COLO829 (cell line): ENCODE measurements at places on chromosomes 12 and 14.
A peak's percentile ranks its signal among the peaks of the same experiment; 100 is the strongest.

- DNase-seq: no peak
Observed at GRCh38 chr12:73053893-73054292, 781.7 kb downstream of the TRHDE start.

DNA sequence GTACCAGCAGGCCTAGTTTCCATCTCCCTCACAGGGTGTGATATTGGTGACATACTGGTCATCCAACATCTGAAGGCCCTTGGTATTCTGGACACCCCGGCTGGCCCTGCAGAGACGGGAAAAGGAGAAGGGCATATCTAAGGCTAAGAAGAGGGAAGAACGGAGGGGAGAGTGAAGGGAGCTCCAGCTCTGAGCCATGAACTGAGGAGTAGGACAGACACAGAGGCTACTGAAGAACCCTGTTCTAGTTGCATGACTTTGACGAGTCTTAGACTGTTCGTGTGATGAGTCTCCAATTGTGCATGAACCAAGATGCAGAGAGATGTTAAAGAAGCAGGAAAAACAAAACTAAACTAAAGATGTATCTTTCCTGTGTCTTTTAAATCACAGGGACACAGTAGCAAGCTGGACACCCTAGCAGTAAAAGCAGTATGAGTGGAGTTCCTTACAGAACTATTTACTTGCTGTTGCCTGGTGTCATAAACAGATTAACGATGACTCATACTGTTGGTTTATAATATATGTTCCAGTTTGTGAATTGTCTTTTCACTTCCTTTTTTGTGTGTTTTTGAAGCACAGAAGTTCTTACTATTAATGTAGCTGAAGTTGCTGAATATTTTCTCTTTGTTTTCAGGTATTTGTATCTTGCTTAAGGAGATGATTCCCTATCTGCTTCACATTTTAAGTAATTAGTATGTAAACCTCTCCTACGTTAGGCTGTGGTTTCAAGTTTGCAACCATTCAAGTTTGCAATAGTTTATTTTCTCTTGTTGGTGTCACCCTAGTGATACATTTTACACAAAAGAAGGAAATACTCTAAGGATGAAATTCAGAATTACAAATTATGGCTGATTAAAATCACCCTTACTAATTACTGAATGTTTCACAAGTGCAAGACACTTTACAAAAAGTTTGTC, 15.7 kb downstream of the FAR2 start:
- DNase-seq: peak; percentile 98

- no peak for DNase-seq
Observed at GRCh38 chr12:111143271-111143670, 222.9 kb upstream of the MYL2 start.

DNA sequence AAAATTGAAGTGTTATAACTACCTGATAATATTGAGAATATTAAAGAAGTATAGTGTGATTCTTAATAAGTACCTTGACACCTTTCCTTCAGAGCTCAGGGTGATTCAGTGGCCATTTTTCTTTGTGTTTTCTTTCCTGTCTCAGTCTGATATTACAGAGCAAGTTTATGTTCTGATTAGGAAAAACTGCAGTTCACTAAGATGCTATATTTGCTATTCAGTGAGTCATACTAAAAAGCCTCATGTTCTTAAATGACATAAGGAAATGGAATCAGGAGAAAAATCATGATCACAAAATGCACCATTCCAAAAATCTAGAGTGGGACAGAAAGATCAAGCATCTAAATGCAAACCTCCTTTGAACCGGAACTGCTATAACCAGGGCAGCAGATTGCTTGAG, 390.6 kb upstream of the ATP2B1 start:
- no peak for DNase-seq

GRCh38 chr14:38910092-38910491, 192.9 kb downstream of the SEC23A start:
- no peak for DNase-seq

GRCh38 chr12:27998658-27999057, 26.1 kb upstream of the PTHLH start:
- no peak for DNase-seq

GRCh38 chr12:74619084-74619483, 81.4 kb downstream of the ATXN7L3B start:
- DNase-seq: no peak

DNA sequence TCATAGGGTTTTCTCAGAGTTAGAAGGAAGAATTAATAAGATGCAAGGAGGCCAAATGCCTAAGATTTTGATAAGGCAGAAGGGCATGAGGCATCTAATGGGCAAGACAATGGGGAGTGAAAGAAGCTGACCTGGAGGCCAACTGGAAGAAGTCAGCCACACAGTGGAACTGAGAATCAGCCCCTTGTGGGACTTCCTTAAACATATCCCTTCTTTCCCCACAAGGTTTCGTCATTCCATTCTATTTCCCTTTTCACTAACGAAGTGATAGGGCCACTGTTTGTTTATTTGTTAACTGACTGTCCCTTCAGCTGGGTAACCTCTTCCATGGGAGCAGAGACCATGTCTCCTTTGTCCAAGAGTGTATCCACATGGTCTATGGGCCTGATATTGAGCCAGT, 86.2 kb downstream of the HELB start:
- no peak for DNase-seq

DNA sequence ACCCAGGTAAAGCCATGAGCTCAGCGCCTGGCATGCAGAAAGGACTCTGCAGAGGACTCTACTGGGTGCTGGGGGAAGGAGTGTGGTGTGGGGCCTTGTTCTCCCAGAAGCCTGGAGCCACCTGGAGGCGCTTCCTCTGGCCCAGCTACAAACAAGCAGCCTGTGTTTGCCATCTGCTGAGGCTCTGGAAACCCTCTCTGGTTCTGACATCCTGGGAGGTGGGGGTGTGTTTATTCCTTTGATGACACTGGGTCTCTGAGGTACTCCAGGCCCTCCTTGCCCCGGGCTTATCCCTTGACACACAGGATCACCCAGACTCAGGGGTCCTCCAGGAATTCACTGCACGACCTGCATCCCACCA, 44.9 kb downstream of the RNF34 start:
- no peak for DNase-seq

DNA sequence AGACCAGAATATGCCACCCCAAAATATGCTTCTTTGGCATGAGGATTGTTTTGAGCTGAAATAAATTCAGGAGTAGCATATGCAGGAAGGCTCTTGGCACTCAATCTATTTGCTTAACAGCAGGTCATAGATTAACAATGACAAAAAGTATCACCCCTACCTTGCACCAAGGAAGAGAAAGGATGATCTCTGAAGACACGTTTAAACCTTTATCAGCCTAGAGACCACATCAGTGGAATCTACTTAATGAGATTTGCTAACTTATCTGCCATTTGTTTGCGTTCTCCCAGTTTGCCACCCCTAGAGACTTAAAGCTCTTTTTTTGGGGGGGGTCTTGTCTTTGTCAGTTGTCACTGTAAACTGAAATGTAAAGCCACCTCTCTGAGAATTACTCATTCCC, 1278.7 kb upstream of the USP15 start:
- DNase-seq: no peak

GRCh38 chr14:71230897-71231296, 323.6 kb downstream of the PCNX1 start:
- DNase-seq: no peak

- DNase-seq: peak; percentile 30
Observed at GRCh38 chr12:27841392-27841882, 61.4 kb upstream of the MANSC4 start.

- DNase-seq: no peak
Observed at GRCh38 chr12:42444192-42444943, 118.4 kb downstream of the PPHLN1 start.

DNA sequence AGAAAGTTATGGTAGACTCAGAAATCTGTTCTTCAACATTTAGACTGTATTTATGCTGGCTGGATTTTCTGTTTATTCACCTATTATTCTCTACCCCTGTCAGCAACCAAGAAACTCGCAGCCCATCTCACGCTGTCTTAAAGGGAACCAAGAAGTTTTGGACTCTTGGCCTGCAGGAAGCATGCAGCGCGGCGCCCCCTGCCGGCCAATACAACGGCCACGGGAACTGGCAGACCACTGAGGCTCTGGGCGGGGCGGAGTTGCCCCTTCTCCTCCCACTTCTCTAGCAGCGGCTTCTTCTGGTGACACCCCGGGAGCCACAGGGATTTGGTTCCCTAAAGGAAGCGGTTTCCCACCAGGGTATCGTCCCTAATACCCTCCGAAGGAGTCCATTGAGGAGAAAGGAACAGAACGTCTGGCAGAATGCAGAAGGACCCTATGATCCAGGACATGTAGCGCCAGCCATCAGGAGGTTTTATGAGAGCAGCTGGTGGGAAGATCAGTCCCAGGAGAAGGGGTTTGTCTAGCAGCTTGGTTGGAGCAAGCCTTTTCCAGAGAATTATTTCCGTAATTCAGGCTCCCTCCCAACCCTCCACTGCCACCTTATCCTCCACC, 21.0 kb upstream of the RNASE2 start:
- no peak for DNase-seq

DNA sequence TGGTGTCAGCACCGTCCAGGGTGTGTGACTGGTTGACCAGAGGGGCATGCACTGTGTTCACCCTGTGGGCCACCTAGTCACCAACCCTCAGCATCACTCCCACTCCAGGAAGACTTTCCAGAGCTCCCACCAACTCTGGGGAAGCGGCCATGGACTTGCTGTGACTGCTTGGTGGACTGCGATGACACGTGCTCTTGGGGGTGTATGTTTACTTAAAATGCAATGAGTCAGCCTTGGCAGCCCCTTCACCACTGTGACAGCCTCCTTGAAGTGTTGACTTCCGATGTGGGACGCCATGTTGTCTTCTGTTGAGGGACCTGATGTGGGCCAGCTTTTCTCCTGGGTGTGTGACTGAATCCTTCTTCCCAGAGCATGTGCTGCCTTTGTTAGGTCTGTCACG, 151.1 kb upstream of the RTL1 start:
- no peak for DNase-seq

- no peak for DNase-seq
Observed at GRCh38 chr14:45252366-45253069, 484 bp downstream of the MIS18BP1 start.

DNA sequence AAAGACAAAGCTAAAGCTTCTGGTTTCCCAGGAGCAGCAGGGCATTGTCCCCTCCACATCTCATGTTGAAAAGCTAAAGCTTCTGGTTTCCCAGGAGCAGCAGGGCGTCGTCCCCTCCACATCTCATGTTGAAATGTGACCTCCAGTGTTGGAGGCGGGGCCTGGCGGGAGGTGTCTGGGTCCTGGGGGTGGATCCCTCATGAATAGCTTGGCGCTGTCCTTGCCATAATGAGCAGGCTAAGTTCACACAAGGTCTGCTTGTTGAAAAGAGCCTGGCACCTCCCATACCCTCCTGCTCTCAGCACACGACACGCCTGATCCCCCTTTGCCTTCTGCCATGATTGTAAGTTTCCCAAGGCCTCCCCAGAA, 123.7 kb downstream of the PIWIL1 start:
- no peak for DNase-seq

- no peak for DNase-seq
Observed at GRCh38 chr12:82954572-82954971, 267.9 kb downstream of the TMTC2 start.

- peak; percentile 45 for DNase-seq
Observed at GRCh38 chr12:97404543-97404942, 58.1 kb upstream of the RMST start.

DNA sequence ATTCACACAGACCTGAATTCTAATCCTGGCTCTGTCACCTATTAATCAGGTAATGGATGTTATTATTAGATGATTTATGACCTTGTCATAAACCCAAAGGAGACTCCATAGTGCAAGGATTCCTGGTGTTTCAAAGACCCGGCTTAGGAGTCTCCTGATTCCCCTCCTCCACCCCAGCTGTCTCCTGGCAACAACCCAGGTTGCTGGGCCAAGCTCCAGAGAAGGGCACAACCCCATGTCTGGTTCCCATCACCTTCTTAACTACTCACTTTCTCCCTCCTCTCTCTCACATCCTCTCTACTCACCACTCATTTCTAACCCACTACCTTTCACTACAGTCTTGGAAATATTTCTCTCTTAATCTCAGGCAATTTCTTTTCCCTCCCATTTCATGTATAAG, 41.6 kb downstream of the RHOJ start:
- DNase-seq: no peak

- DNase-seq: no peak
Observed at GRCh38 chr14:47257013-47257412, 418.4 kb downstream of the MDGA2 start.

GRCh38 chr12:53074283-53074998, 4.7 kb downstream of the SPRYD3 start:
- DNase-seq: no peak

DNA sequence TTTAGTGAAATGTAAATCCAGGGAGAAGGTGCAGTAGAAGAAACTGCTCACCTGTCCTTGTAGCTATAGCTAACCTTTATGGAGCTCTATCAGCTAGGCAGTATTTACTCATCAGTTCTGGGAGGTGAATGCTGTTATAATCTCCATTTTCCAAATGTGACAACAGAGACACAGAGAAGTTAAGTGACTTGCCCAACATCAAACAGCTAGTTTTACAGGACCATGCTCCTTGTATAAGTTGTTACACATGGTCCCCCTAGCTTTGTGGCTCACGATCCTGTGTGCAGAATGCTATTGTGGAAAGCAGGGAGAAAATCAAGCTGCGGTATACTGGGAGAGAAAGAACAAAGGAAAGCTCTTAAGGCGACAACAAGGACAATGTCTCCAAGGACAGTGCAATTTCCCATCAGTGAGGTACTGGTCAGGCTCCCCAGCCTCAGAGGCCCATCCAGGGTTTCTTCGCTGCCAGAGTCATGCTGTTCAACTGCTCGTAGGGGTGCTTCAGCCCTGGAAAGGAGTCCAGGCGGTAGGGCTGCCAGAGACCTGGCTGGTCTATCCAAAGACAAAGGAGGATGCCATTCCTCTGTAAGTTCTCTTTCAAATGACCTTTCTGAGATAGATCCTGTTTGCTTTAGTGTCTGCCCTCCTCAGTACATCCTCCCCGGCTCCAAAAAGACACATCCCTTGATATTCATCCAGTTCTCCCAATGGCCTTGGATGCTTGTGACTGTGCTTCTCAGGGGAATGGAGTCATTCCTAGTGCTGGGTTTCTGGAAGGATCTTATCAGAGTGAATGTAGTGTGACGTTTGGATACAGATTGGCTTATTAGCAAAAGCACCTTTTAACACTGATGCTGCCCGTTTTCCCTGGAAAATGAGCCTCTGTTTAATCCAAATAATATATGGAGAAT, 95.5 kb downstream of the ARF6 start:
- DNase-seq: no peak

DNA sequence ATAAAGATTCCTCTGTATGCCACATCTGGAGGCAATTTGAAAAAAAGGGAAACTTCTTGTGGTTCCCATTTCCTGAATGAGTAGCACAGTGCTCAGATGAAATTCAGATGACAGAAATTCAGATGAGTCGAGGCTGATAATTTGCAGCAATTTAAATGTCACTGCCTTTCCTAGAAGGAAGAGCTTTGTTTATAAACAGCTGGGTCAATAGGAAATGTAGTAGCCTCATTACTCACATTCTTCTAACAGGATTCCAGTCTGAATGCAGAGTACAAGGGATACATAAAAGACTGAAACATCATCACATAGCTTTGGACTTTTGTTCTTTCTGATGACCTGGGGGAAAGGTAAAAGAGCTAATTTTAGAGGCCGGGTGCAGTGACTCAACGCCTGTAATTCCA, 11.3 kb upstream of the DACT1 start:
- peak; percentile 79 for DNase-seq
